ENCODE measurements at places on chromosomes 5 and 9. TPM values are rescaled to one million over a fixed set of nuclear protein-coding genes. Genes with fewer than 3 reads are reported as not detected.

- H3K27me3 ChIP-seq, result no peaks in the 10 kb centered on the region
- no peak overlapping the region for H3K4me3 ChIP-seq
- DNase-seq, result no peak
- H3K36me3 ChIP-seq, result no peaks in the 10 kb centered on the region
- H3K27ac ChIP-seq, result no peak overlapping the region
Observed at GRCh38 chr9:19479874-19480273, 71.1 kb downstream of the ACER2 start.

DNA sequence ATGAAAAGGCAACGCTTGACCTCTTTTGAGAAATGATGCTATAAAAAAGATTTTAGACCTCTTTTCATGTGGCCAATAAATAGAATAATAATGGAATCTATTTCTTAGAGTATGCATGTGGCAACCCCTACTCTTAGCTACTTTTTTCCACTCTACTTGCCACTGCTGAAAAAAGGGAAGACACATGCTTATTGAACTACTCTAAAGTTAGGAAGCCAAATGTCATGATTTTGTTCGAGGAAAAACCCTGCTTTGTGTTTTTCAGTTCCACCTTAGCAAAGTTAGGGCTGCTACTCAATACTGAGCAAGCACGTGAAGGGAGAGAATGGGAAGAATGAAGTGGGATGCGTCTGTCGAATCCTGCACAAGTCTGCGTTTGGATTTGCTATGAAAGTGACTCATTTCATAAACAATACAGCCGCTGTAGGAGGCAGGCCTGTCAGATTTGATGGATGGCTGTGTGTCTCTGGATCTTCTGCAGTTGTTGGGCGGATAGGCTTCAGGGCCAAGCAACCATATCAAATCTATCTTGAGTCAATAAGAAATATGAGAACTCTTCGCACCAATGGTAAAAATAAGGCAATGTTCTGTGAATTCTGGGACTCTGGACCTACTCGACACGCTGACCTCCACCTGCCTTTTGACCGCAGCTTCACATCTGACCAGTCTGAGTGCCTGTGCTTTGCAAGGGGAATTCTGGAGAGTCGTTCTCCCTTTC, 333.6 kb downstream of the PIK3R1 start:
- H3K27ac ChIP-seq, result no peak overlapping the region
- no peaks in the 10 kb centered on the region for H3K4me1 ChIP-seq
- no peaks in the 10 kb centered on the region for H3K36me3 ChIP-seq
- H3K27me3 ChIP-seq, result no peaks in the 10 kb centered on the region

GRCh38 chr5:128522336-128522735, 15.7 kb downstream of the FBN2 start:
- H3K27ac ChIP-seq, result no peak overlapping the region
- no peaks in the 10 kb centered on the region for H3K27me3 ChIP-seq
- H3K4me3 ChIP-seq, result no peak overlapping the region
- DNase-seq, result no peak
- H3K4me1 ChIP-seq, result no peaks in the 10 kb centered on the region

The BNC2 gene
- 4.9 TPM for total RNA-seq

The CHSY3 gene
- total RNA-seq, result 2.0 TPM

Data from prostate gland (tissue), 2 donors.